Suprapubic skin (tissue), 4 donors: ENCODE measurements at places on chromosomes 2 and 18. TPM values are rescaled to one million over a fixed set of nuclear protein-coding genes. Genes with fewer than 3 reads are reported as not detected.

GRCh38 chr18:22286585-22286984 is 117.2 kb downstream of the GATA6 start:
- H3K4me1 ChIP-seq: peaks cover 29% of the 10 kb centered on the region
- H3K27me3 ChIP-seq: no peaks in the 10 kb centered on the region
- H3K4me3 ChIP-seq: no peak overlapping the region

- DNase-seq: no peak
- no peaks in the 10 kb centered on the region for H3K36me3 ChIP-seq
- H3K4me1 ChIP-seq: peaks cover 36% of the 10 kb centered on the region
- no peaks in the 10 kb centered on the region for H3K27me3 ChIP-seq
- no peak overlapping the region for H3K27ac ChIP-seq
Observed at GRCh38 chr2:64482243-64482642, 28.3 kb downstream of the LGALSL start.

- H3K4me3 ChIP-seq: no peak overlapping the region
- no peaks in the 10 kb centered on the region for H3K27me3 ChIP-seq
- H3K4me1 ChIP-seq: no peaks in the 10 kb centered on the region
- DNase-seq: no peak
- H3K36me3 ChIP-seq: peaks cover 47% of the 10 kb centered on the region
Observed at GRCh38 chr2:239093952-239094351, 246.1 kb downstream of the TWIST2 start.

DNA sequence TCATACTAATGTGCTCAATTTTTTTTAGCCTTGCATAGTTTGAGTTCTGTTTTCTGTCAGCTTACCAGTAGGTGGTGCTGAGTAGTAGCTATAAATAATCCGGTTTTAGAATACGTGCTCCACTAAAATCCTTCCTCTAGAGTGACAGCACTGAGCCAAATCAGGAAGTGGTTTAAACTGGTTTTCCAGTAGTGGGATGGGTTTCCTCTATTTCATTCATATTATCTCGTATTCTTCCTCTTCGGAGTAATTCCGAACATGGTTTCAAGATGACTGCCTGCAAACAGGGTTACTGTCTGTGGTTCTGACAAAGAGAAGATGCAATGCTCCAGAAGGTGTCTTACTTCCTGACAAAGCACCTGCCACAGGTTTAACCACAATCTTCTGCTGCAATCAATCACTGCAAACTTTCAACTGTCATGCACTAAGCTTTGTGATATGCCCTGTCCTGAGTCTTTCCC is 496.9 kb upstream of the VRK2 start:
- H3K27me3 ChIP-seq: no peaks in the 10 kb centered on the region
- no peaks in the 10 kb centered on the region for H3K36me3 ChIP-seq
- H3K27ac ChIP-seq: no peak overlapping the region
- no peaks in the 10 kb centered on the region for H3K4me1 ChIP-seq
- DNase-seq: no peak

GRCh38 chr2:107112561-107112960 is 226.6 kb upstream of the ST6GAL2 start:
- H3K27me3 ChIP-seq: no peaks in the 10 kb centered on the region
- no peak for DNase-seq

KCNS3 gene
- 34.8 TPM for total RNA-seq
